ENCODE measurements at places on chromosomes 2 and 18.

GRCh38 chr2:162885281-162886070, 46.9 kb upstream of the KCNH7 start:
- no peak for DNase-seq

- no peak for DNase-seq
Observed at GRCh38 chr2:176081837-176082524, 1.8 kb downstream of the EVX2 start.

DNA sequence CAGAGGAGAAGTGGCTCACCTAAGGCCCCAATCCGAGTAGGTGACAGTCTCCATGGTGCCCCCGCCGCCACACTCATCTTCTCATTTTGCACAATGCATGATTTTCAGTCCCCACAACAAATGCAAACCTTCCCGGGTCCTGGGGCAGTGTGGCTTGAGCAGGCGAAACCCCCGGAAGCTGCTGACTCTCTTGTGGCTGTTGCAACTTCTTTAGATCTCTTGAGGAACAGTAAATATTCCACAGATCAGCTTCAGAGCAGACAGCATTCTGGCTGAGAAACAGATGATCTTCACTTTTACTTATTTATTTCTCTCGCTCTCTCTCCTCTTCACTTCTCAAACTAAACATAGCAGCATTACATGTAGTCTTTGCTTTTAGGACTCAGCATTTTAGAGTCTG, 51.9 kb downstream of the ASAP2 start:
- no peak for DNase-seq

DNA sequence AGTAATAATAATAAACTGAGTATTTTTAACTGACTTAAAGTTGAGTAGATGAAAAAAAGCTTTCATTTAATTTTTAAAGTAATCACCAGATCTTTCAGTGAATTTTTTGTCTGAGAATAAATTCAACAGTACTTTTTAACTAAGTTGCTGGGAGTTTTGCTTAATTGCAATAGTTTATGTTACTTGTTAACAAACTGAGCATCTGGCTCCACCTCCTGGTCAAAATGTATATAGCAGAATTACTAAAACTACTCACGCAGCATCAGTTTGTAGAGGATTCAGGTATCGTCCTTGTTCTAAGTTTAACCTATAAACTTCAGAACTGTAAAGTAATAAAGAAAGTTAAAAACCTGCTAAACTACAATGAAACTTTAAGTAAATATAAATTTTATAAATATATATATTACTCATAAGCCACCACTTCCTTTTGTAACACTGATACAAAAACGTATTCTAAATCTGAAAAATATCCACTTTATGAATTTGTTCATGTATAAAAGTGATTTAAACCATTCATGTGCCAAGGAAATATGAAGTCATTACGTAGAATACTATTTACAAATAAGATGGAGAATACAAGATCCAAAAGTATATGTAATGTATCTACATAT, 21.3 kb downstream of the NOL10 start:
- peak; percentile 27 for DNase-seq

GRCh38 chr2:212737392-212738172, 199.0 kb upstream of the ERBB4 start:
- no peak for DNase-seq

- DNase-seq, result no peak
Observed at GRCh38 chr2:46929612-46930011, 14.0 kb upstream of the MCFD2 start.

GRCh38 chr2:75088791-75089190, 110.5 kb downstream of the TACR1 start:
- no peak for DNase-seq

DNA sequence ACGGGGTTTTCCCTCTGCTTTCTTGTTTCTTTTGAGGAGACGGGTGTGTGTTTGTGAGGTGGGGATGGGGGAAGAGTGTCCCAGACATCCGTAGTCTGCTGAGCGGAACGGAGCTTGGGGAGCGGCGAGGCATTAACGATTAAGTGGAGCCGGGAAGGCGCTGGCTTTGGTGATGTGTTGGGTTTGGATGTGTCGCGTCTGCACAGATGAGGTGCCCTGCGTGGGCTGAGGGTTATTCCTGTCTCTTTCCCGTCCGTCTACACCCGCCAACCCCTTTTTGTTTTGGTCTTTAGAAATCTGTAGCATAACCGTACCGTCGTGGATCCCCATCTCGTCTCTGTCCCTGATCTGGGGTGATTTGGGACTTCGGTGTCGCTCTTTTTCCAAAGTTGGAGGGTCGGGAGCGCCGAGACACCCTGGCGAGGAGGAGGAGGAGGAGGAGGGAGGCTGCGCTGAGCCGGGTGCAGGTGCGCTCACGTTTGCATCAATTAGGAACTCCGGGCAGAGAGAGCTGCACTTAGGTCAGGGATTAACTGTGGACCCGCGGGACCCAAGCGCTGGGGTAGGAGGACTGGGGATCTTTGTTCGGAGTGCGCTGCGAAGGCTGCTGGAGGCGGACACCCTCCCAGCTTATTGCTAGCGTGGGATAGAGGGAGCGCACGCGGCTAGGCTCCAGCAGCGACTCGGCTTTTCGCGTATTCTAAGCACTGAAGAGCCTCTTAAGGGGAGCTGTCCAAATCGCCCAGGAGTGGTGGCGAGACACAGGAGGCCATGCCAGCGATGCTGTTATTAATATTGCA, 720.3 kb downstream of the DPP10 start:
- no peak for DNase-seq

- no peak for DNase-seq
Observed at GRCh38 chr2:218465987-218466633, 47.2 kb downstream of the VIL1 start.

DNA sequence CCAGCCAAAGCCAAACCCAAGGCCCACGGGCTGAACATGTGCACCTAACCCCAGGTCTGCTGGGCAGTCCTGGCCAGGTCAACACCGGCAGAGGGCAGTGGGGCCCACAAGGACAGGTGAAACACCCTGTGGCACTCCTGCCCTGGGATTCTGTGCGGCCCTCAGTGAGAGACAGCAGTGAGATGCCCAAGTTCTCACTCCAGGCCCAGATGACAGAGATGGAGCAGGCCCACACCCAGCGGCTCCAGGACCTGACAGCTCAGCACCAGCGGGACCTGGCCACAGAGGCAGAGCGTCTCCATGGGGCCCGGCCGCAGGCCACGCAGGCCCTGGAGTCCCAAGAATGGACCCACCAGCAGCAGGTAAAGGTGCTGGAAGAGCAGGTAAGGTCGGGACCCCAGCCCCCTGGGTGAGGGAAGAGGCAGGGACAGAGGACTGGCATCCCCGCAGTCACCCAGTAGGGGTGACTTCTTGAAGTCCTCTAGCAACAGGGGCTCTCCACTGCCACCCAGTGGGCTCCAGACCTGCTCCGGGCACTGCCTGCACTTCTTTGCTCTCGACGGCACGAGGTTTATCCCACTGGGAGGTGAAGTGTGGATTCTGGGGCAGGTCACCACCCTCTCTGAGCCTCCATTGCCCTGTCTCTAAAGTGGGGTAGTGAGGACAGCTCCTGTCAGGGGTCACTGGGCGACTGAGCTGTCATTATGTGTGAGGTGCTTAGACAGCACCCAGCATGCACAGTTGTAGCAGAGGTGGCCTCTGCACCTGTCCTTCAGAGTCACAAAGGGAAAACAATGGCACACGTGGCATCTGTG, 8.8 kb upstream of the SNED1 start:
- DNase-seq, result no peak

- DNase-seq, result no peak
Observed at GRCh38 chr2:65605058-65605742, 172.8 kb upstream of the SPRED2 start.

DNA sequence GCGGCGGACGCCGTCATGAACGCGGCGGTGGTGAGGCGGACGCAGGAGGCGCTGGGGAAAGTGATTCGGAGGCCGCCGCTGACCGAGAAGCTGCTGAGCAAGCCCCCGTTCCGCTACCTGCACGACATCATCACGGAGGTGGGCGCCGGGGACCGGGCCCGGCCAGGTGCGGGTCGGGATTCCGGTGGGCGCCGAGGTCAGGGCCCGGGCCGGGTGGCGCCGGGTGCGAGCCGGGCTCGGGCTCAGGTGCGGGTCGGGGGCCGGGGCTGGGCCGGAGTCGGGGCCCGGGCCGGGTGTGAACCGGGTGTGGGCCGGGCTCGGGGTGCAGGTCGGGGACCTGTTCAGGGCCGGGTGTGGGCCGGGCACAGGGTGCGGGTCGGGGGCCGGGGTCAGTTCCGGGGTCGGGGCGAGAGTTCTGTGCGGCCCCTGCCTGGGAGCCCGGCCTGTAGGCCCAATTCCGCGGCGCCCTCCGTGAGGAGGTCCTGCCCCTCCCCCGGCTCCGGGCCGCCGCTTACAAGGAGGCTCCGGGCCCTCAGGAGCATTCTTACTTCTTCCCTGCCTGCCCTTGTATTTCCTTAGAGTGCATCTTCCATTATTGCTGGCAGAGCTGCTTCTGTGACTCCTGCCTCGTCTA, 447 bp downstream of the TRAF3IP1 start:
- no peak for DNase-seq

DNA sequence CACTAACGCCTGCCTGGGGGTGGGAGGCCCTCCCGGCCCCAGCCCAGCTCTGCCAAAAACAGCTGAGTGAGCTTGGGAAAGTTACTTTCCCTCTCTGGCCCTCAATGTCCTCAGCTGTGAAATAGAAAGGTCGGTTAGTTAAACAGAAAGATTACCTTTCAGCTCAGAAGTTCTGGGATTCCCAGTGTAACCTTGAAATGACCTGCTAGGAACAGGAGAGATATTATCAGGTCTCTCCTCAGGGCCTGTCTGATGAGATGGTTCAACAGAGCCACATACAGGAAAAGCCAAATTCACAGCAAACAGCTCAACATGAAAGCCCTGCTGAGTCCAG, 68.8 kb downstream of the LBH start:
- DNase-seq, result no peak

DNA sequence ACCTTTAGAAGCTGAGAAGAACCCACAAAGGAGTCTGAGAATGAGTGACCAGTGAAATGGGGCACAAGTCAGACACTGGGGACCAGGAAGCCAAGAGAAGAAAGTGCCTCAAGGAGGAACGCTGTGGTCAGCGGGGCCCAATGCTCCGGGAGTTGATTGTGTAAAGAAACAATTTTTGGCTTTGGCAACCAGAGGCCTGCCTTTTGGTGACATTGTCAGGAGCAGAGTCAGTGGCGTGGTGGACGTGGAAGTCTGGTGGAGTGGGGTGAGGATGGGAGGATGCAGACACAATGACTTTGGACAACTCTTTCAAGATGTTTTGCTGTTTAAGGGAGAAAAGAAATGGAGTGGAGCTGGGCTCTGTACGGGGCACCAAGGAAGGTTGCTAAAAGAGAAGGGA, 100.2 kb upstream of the SEC11C start:
- no peak for DNase-seq

- no peak for DNase-seq
Observed at GRCh38 chr2:68134554-68134953, 23.1 kb upstream of the PNO1 start.

- no peak for DNase-seq
Observed at GRCh38 chr2:177123048-177123447, 89.5 kb upstream of the HNRNPA3 start.

DNA sequence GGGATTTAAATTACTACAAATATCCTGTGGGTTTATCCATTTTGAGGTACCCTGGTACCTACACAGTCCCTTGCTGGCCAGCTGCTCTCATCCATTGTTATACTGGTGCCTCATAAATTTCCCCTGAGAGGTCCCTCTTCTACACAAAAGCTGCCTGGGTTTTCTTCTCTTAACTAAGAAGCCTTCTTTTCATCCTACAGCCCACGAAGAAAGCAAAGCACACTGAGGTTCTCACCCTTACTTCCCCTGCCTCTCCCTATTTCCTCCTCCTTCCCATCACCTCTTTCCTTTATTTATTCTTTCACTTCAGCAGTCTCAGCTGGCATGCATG, 154.9 kb downstream of the CSRNP3 start:
- DNase-seq, result no peak

GRCh38 chr2:23761638-23762037, 165.3 kb downstream of the ATAD2B start:
- DNase-seq, result no peak

GRCh38 chr18:56570978-56571377, 67.4 kb downstream of the TXNL1 start:
- no peak for DNase-seq

DNA sequence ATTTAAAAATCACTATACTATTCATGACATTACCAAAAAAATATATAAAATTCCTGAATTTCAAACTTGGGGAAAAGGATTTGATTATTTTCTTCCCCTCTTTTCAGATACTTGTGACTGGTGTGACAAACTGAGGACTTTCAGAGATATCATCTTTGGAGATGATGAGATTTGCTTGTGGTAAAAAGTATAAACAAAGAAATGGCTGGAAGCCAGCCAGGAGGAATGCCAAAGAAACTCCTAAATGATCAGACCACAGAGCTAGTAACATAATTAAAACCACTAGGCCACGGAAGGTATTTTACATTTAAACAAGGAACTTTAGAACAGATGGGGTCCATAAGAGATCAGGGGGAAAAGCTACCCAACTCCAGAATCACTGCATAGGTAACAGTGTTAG, 58.7 kb downstream of the PIGN start:
- no peak for DNase-seq

DNA sequence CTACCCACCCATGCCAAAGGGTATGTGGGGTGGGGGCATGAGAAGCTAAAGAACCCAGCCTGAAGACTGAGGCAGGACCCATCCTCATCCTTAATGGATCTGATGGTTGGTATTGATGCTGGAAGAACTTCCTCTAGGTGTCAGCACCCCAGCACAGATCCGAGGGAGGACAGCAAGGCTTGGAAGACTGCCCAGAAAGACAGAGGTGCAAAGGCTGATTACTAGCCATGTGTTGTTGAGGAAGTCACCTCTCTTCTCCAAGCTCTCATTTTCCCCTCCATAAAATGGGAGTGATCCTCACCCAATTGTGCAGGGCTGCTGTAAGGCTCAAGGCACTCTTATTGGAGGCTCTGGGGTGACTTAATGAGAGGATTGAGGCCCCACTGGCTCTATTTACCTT, 256.5 kb downstream of the CELF4 start:
- DNase-seq, result no peak

- DNase-seq, result peak; percentile 69
Observed at GRCh38 chr2:96329456-96329855, 4.3 kb downstream of the ITPRIPL1 start.

DNA sequence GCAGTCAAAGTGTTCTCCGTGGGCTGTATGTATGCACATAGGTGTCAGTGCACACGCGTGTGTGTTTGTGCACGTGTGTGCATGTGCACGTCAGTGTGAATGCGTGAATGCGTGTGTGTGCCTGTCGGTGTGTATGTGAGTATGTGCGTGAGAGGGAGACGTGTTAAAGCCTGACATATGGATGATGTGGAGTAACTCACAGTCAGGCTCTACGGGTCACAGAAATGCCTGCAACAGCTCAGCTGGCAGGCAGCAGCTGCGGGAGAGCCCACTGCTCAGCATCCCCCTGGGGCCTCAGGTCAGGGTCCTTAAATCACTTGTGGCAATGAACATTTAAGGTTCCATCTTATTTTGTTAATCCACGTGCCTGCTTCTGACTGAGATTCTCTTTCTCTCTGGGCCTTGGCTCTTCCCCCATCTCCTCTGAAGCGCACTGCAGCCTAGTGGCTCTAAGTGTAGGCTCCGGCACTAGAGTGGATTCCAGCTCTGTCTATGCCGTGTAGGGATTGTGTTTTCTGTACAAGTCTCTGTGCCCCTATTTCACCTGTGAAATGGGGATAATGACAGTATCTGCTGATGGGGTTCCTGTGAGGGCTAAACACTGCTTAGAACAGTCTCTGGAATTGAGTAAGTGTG, 63.0 kb downstream of the DYSF start:
- DNase-seq, result no peak

All from NCI-H2029 (cell line).